Upper lobe of left lung (tissue), 6 donors: ENCODE measurements at places on chromosomes 13 and 19. TPM values are rescaled to one million over a fixed set of nuclear protein-coding genes. Genes with fewer than 3 reads are reported as not detected.
A peak's percentile ranks its signal among the peaks of the same experiment; 100 is the strongest.

GRCh38 chr13:30739761-30740642, 4.7 kb downstream of the ALOX5AP start:
- H3K36me3 ChIP-seq: no peaks in the 10 kb centered on the region
- no peak for DNase-seq
- peak overlapping the region; percentile 70 for H3K27ac ChIP-seq
- H3K4me3 ChIP-seq: no peak overlapping the region
- H3K27me3 ChIP-seq: no peaks in the 10 kb centered on the region
- peaks cover 47% of the 10 kb centered on the region for H3K4me1 ChIP-seq

GRCh38 chr19:29107831-29108230, 105.1 kb downstream of the UQCRFS1 start:
- H3K36me3 ChIP-seq: no peaks in the 10 kb centered on the region
- H3K4me1 ChIP-seq: no peaks in the 10 kb centered on the region

DNA sequence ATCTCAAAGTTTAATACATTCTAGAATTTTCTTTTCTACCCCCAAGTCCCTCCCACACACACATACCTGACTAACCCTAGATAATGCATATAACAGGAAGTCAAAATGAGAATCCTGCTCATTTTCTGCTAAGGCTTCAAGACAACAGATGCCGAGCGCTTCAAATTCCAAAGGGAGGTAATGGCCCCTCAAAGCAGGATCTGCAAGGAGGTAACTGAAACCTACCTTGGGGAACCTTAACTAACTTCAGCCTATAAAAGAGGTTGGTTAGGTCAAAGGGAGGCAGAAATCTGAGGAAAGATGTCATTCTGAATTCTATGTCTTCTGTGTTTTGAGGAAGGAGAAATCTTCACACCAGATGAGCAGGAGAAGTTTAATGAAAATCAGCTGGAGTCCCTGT, 26.8 kb downstream of the EPSTI1 start:
- DNase-seq: no peak
- H3K36me3 ChIP-seq: peaks cover 31% of the 10 kb centered on the region
- H3K4me3 ChIP-seq: no peak overlapping the region
- no peaks in the 10 kb centered on the region for H3K27me3 ChIP-seq

GRCh38 chr19:5537870-5538269, 29.9 kb downstream of the TINCR start:
- H3K27me3 ChIP-seq: peaks cover 4% of the 10 kb centered on the region
- no peaks in the 10 kb centered on the region for H3K36me3 ChIP-seq
- no peak overlapping the region for H3K4me3 ChIP-seq
- H3K27ac ChIP-seq: no peak overlapping the region

FAM124A gene
- 2.9 TPM for total RNA-seq

- no peaks in the 10 kb centered on the region for H3K36me3 ChIP-seq
- H3K4me3 ChIP-seq: no peak overlapping the region
- no peak overlapping the region for H3K27ac ChIP-seq
- no peaks in the 10 kb centered on the region for H3K4me1 ChIP-seq
- DNase-seq: no peak
Observed at GRCh38 chr13:99860745-99861144, 110.8 kb downstream of the ZIC5 start.

SOX1 gene
- total RNA-seq: not detected

DNA sequence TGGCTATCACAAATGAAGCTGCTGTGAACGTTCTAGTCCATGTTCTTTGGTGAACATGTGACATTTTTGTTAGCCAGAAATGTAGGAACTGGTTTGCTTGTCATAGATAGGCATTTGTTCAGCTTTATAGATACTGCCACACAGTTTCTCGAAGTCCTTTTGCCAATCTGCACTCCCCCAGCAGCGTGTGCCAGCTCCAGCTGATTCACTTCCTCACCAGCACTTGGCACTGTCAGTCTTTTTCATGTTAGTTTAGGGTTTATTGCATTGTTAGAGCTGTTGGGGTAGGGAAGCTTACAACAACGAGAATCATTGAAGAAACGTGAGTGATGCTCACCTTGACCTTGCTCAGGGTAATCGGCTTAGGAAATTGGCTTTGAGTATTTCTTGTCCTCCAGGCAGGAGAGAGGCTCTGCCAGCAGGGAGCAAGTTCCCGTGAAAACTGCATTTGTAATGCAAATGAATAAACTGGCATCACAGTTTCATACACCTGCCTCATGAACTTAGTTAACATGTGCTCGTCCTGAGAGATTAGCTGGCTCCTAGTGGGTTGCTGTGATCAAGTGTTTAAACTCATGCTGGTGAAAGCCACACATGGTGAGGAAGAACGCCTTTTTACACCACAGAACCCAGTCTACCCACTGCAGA, 83.9 kb downstream of the ING1 start:
- H3K4me1 ChIP-seq: no peaks in the 10 kb centered on the region
- no peaks in the 10 kb centered on the region for H3K27me3 ChIP-seq
- DNase-seq: no peak
- H3K27ac ChIP-seq: no peak overlapping the region
- no peaks in the 10 kb centered on the region for H3K36me3 ChIP-seq

- H3K27ac ChIP-seq: no peak overlapping the region
- no peak for DNase-seq
- H3K36me3 ChIP-seq: peaks cover 35% of the 10 kb centered on the region
- H3K4me3 ChIP-seq: no peak overlapping the region
- no peaks in the 10 kb centered on the region for H3K4me1 ChIP-seq
Observed at GRCh38 chr19:17737690-17738153, 13.6 kb upstream of the FCHO1 start.

DNA sequence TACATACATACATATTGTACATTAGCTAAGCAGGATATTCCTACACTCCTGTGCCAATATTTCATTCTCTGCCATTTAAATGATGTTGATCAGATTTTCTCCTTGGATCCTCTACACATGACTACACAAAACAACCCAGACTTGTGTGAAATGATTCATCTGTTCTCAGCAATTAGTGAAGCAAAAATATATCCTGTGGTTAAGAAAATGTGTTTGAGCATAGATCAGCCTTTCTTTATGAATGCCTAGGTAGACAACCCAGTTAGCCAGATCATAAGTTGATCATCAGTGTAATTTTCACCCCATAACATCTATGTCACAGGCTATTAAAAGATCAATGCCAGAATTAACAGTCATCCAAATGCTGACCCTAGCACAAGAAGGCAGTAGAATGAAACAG, 275.2 kb upstream of the EDNRB start:
- H3K4me3 ChIP-seq: no peak overlapping the region
- no peaks in the 10 kb centered on the region for H3K36me3 ChIP-seq
- DNase-seq: no peak
- H3K4me1 ChIP-seq: no peaks in the 10 kb centered on the region

DNA sequence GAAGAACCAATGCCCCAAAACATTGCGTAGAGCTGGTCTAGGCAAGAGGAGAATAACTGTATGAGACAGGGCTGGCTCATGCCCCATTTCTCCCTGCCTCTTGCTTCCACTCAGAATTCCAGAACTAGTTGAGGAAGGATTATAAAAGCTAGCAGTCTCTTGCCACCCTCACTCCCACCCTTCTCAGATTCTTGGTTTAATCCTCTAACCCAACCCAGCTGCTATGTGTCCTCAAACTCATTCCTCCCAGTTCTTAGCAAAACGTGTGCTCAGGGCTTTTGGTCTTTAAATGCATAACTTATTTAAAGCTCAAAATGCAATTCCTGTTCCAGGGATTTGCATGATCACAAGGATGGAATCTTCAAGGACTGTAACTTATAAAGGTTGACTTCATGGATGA, 466.3 kb downstream of the COG6 start:
- DNase-seq: no peak
- no peak overlapping the region for H3K4me3 ChIP-seq
- H3K36me3 ChIP-seq: no peaks in the 10 kb centered on the region

DNA sequence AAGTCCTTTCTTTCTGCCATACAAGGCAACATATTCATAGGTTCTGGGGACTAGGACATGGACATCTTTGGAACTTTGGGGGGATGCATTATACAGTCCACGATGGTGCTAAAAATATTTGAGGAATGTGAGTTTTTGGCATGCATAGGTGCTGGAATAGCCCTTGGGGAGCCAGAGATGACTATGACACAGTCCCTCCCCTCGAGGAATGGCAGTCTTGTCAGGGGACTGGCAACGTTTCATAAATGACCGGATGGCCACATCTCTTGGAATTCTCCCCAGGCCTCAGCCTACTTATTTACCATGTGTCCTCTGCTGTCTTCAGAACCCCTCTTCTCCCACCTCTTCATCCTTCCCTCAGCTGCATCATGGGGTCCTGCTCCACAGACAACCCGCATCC, 13.6 kb downstream of the MEIOSIN start:
- no peak overlapping the region for H3K27ac ChIP-seq
- no peaks in the 10 kb centered on the region for H3K4me1 ChIP-seq
- no peak for DNase-seq
- no peak overlapping the region for H3K4me3 ChIP-seq
- H3K27me3 ChIP-seq: no peaks in the 10 kb centered on the region
- H3K36me3 ChIP-seq: no peaks in the 10 kb centered on the region

DNA sequence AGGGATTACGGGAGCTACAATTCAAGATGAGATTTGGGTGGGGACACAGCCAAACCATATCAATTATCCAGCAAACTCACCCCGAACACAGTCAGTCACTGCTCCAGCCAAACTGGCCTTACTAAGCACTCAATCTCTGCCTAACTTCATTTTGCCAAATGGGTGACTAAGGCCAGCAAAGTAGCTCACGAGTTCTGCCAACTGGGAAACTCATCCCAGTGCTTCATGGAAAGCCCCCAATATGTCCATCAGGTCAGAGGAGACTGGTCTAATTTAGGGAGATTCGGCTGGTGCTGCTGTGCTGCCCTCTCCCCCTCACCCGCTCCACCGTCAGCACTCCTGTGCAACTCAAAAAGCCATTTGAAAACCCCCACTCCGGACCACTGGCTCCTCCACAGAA, 324.0 kb downstream of the FOXO1 start:
- no peaks in the 10 kb centered on the region for H3K36me3 ChIP-seq
- H3K4me3 ChIP-seq: no peak overlapping the region
- H3K4me1 ChIP-seq: no peaks in the 10 kb centered on the region
- no peak for DNase-seq

FGF9 gene
- total RNA-seq: 3.6 TPM

DNA sequence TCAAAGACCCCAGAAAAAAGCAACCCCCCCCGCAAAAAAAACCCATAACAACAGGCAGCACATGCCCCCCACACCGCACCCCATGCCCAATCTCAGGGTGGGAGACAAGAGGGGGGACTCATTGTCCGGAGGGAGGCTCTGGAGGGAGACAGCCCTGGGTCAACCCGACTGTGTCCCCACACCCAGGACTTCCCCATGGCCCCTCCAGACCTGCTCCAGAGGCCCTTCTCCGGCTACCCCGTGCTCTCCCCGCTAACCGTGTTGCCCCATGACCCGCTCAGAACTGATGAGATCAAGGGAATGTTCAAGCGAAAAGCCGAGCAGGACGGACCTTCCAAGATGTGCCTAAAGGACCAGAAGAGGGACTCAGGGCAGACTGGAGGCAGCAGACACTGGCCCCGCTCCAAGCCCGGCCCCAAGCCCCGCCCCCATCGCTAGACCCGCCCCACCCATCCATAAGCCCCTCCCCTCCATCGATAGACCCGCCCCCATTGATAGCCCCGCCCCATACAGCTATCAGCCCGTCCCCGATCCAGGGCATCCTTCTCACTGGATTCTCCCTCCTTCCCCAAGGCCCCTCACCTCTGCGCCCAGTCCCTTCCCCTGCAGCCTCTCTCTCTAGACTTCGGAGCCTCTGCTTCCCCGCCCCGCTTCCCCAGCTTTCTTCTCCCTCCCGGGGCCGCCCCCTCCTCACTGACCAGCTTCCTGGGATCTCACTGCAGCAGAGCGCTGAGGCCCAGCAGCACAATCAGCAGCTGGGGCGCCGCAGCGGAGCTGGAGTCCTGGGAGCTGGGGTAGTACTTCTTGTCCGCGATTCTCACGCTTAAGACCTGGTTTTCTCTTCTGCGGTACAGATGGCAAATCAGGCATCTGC, 2.2 kb downstream of the BST2 start:
- H3K4me3 ChIP-seq: peak overlapping the region; percentile 42
- peak; percentile 36 for DNase-seq
- H3K27ac ChIP-seq: peak overlapping the region; percentile 94
- H3K36me3 ChIP-seq: peaks cover 3% of the 10 kb centered on the region

ZNF99 gene
- total RNA-seq: not detected

DNA sequence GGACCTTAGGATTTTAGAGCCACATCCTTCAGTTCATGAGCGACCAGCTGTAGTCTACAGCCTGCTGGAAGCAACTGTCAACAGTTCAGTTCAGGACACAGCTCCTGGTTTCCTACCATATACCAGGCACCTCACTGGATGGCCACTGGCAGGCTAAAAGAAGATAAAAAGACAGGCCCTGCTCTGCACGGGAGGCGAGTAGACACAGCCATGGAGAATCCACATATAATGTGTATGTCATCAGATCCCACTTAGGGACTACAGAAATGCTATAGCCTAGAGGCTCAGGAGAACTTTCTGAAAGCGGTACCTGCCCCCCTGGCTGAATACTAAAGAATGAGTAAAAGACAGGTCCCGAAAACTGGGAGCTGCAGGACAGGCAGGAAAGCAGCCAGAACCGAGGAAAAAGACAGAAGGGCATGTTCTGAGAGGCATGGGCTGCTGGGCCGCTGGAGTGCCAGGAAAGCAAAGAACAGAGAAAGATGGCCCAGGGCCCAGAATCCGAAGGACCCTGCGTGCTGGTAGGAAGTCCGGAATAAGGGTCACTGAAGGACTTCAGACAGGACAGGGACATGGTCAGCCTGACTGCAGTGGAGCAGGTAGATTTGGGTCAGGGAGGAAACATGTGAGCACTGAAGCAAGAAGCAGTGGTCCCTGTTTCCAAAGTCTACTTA, 23.5 kb downstream of the DZIP1 start:
- H3K4me1 ChIP-seq: no peaks in the 10 kb centered on the region
- no peak overlapping the region for H3K4me3 ChIP-seq
- H3K27me3 ChIP-seq: no peaks in the 10 kb centered on the region

DNA sequence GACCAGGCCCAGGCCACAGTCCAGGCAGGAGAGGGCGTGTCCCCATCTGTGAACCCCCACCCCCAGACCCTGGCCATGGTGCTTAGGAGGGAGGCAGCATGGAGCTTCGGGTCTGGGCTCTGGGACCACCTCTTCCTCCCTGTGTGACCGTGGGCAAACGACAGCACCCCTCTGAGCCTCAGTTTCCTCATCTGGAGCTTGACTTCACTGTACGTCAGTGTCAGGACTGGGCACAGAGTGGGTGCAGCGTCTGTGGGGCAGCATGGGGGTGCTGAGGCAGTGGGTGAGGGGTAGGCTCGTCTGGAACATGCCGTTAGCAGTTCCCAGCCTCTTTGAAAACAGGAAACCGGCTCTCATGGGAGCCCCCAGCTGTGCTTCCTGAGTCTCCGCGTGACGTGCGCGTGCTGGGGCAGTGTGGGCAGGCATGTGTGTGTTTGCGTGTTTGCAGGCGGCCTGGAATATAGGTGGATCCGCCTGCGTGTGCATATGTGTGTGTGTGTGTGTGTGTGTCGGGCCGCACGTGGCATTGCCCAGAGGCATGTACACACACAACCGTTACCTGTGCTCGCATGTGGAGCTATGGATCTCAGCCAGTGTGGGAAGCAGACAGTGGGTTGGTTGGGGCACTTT, 15.8 kb downstream of the ARRDC2 start:
- peak overlapping the region; percentile 96 for H3K27ac ChIP-seq
- H3K27me3 ChIP-seq: no peaks in the 10 kb centered on the region
- no peak overlapping the region for H3K4me3 ChIP-seq
- H3K4me1 ChIP-seq: peaks cover 56% of the 10 kb centered on the region
- H3K36me3 ChIP-seq: no peaks in the 10 kb centered on the region

MAP4K1 gene
- 9.6 TPM for total RNA-seq
